ENCODE measurements at places on chromosomes 4 and X.

- DNase-seq, result no peak
Observed at GRCh38 chr4:11297201-11297600, 131.5 kb downstream of the HS3ST1 start.

- DNase-seq, result no peak
Observed at GRCh38 chr4:151484396-151485102, 75.6 kb downstream of the FHIP1A start.

DNA sequence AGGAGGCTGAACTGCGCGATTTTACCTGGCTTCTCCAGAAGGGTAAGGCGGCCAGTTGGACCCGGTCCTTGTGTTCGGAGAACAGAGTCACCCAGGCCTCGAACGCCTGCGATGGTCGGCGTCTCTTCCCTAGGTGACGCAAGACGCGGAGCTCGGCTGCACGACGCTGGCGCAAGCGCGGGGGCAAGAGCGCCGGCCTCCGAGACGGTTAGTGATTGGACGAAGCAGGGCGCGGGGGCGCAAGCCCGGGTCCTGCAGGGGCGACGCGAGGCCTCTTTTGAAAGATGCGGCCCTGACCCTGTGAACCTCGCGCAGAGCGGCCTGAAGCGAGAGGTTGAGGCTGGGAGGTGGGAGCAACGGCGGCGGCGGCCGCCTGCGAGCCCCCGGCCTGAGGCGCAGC lies 428 bp downstream of the ADAD1 start:
- no peak for DNase-seq

DNA sequence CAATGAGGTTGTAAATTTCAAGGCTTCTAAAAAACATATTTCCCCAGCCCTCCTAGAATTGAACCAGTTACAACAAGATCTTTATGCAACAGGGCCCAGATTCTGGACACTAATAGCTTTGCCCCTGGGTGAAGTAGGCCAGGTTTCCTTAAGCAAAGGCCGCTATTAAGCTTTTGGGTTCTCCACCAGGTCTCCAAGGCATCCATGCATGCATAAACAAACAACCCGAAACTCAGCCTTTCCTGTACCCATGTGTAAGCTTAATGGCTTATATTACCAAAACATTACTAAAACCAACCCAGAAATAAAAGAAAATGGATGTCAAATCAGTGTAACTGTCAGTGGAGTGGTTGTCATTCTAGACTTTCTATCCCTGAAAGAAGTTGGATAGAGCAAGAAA lies 137.1 kb downstream of the ARHGAP6 start:
- DNase-seq, result no peak

DNA sequence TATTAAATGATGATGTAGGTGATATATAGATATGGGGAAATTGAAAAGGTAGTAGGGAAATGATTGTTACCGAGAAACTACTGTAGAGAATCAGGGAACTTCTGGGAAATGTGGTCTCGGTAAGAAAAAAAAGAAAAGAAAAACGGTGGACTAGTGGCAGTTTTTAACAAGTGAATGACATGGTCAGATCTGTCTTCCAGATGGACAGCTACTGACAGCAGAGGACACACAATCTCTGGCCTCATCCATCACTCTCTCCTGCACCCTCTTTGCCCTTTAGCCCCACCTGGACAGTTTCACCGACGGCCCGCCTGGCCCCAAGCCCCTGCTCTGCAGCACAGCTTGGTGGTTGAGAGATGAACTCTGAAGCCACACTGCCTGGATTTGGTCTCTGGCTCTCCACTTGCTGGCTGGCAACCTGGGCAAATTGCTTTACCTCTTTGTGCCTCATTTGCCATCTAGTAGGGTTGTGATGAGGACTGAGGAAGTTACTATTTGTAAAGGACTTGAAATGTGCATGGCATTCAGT lies 23.4 kb downstream of the RBM47 start:
- no peak for DNase-seq

DNA sequence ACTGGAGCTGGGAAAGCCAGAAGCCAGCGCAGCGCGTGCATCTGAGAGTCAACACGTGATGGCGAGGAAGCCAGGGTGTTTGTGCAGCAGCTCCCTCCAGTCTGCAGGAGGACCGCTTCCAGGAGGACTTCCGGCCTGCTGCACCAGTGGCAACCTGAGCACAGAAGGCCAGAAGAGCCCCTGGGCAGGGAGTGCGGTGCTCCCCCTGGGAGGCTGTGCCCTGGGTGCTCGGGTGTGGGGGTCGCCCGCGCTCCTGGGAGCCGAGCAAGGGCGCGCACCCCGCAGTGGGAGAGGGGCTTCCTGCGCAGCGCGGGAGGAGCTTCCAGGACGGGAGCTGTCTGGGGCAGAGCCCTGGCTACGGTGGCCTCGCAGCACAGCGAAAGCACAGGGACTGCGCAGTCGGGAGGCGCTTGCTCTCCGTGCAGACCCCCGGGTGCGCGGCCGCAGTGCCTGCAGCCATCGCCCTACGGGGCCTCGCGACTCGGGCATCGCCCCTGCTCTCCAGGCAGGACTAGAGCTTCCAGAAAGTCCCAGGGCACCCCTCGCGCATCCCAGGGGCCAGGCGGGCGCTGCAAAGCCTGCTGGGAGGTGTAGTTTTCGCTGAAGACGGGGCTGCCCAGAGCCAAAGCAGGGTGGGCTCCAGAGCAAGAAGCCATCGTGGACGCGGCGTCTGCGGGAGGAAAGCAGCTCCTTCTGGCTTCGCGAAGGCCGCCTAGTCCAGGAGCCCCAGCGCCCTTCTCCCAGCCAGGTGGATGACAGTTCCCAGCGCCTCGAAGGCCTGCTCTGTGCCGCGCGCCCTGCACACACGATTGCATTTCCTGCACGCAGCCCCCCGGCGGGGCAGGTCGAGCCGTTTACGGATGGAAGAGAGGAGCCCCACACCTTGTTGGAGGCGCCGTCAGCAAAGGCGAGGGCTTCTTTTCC lies 24.1 kb upstream of the WFS1 start:
- no peak for DNase-seq

- no peak for DNase-seq
Observed at GRCh38 chrX:65926095-65927019, 113.5 kb downstream of the VSIG4 start.

GRCh38 chr4:95544113-95545103 lies 4.4 kb downstream of the UNC5C start:
- DNase-seq, result no peak

DNA sequence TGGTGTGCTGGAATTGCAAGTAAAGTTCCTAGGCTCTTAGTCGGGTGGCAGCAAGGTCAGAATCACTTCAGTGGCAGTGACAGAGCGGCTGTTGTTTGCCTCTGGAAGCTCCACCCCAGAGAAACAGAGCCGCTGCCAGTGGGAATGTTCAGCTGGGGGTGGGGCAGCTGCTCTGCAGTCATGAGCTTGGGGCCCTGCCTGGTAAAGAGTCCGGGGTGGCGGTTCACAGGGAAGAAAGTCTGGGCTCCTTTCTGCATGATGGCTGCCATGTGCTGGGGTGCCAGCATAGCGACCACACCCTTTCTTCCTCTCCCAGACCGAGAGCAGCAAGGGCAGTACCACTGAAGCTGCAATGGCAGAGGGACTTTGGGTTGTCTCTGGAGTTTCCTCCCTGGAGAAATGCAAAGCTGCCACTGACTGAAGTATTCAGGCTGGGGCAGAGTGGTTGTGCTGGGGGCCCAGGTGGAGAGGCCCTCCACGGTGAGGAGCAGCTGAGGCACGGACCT lies 108.8 kb upstream of the CENPE start:
- no peak for DNase-seq

DNA sequence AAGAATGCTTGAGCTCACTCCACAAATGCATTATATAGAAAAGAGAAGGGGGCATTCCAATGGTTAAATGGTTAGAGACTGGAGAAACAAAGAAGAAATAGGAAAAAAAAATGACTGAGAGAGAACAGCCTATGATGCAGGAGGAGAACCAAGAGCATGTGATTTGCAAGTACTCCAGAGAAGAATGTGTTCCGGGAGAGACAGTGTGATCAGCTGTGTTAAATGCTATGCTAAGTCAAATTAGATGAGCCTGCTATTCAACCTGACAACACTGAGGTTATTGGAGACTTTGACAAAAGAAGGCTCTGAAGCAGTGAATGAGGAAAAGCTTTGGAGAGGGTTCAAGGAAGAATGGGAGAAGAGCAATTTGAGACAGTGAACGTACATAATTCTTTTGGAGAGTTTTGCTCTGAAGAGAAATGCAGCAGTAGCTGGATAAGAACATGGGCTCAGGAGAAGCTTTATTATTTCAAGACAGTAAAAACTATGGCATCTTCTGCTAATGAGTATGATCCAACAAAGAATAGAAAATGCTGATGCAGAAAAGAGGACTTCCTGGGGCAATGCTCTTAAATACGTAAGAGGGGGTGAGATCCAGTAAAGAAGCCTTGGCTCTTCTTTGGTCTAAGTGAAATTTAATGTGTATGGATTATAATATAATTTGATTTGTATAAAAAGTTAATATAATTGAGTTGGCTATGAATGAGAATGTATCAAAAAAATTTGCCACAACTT lies 66.3 kb downstream of the PPP3CA start:
- DNase-seq, result no peak

- no peak for DNase-seq
Observed at GRCh38 chrX:111354496-111354895, 57.5 kb downstream of the DCX start.

GRCh38 chr4:25313201-25313895 lies 774 bp downstream of the ZCCHC4 start:
- no peak for DNase-seq

GRCh38 chrX:71636438-71637252 lies 18.3 kb upstream of the CXCR3 start:
- no peak for DNase-seq

- DNase-seq, result no peak
Observed at GRCh38 chrX:44227991-44228390, 115.5 kb downstream of the EFHC2 start.

DNA sequence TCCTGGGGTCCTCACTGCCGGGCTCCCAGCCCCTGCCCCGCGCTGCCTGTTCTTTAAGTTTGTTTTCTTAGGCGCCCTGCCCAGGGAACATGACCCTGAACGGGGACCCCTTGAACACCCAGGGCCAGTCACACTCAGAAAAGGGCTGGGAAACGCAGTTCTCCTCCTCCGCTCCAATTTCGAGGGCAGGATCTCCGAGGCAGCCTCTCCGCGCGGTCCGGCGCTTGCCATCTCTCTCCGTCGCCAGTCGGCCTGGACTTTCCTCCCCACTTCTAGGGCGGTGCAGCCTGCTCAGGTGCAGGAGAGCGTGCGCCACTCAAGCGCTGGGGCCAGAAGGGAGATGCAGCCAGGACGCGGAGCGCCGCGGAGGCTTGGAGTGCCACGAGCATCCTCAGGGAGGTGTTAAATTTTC lies 9.9 kb downstream of the PRDM8 start:
- DNase-seq, result no peak

- no peak for DNase-seq
Observed at GRCh38 chr4:11153171-11153750, 275.4 kb downstream of the HS3ST1 start.

- DNase-seq, result no peak
Observed at GRCh38 chrX:40897718-40898270, 162.5 kb upstream of the MED14 start.

DNA sequence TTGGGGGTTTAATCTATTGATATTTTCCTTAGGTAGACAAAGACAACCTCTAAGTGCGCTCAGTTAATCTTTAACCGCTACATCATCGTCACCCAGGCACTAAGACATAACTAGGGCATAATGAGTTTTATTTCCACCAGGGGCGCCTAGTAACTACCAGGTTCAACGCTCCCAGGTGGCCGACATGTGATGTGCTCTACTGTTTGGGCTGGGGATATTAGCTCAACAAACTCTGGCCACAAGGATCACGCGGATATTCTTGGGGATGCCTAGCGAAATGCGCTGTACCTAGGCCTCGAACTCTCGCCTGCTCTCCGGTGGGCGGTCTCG lies 915 bp upstream of the RAB33B start:
- DNase-seq, result no peak

GRCh38 chrX:154529206-154529612 lies 13.2 kb upstream of the FAM3A start:
- no peak for DNase-seq

- DNase-seq, result no peak
Observed at GRCh38 chr4:186392017-186392416, 126.0 kb downstream of the F11 start.

DNA sequence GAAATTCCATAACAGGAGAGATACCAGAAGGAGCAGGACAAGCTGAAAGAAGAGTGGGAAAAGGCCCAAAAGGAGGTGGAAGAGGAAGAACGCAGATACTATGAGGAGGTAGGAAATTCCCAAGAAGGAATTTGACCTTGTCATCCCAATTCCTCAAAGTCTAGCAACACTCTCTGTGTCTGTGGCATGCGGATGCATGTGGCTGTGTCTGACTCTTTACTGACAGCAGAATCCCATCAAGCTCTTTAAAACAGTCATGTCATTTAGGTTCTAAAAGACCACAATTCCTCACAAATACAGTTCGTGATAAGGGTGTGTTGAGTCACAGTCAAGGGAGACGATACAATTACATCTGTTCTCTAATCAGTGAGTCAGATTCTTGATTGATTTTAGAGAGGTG lies 68.5 kb downstream of the PHOX2B start:
- DNase-seq, result no peak

GRCh38 chrX:43559644-43560043 lies 96.5 kb upstream of the MAOA start:
- DNase-seq, result no peak

- no peak for DNase-seq
Observed at GRCh38 chrX:150572206-150572605, 3.8 kb downstream of the MTM1 start.

GRCh38 chrX:152850465-152850864 lies 19.6 kb downstream of the NSDHL start:
- no peak for DNase-seq

DNA sequence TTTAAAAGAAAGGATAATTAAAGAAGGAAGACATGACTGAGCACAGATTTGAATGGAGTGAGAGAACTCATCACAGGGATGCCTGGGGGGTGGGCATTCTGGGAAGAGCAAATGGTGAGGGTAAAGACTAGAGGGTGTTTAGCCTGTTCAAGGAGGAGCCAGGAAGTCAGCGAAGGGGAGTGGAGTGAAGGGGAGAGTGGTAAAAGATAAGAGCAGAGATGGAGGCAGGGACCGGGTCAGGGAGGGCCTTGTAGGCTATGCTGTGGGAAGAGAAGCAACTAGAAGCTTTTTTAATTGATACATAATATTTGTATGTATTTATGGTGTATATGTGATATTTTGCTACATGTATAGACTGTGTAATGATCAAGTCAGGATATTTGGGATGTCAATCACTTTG lies 2.2 kb upstream of the VGLL1 start:
- no peak for DNase-seq

DNA sequence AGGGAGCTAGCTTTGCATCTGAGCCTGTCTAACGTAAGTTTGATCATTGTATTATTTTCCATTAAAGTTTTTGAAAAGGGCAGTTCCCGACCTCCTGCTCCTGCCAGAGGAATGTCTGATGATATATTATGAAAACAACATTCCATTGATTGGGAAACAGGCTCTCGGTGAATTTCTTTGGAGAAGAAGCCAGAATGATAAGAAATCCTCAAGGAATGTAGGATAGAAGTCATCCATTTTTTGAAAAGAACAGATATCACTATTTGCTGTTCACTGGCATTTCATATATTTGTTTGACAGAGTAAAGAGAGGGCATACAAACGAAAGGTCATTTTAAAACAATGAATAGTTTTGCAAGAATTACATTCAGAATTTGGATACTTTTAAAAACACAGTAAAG lies 781.0 kb upstream of the HTR2C start:
- DNase-seq, result no peak
